Stimulated activated CD8-positive, alpha-beta memory T cell treated with anti-CD3 and anti-CD28 coated beads, Interleukin-2, amount 100 ng/mL, for 1 hour (primary cell): ENCODE measurements at places on chromosomes 13 and 19.

GRCh38 chr19:11485245-11485837 is 4.5 kb upstream of the ELAVL3 start:
- no peak for DNase-seq

DNA sequence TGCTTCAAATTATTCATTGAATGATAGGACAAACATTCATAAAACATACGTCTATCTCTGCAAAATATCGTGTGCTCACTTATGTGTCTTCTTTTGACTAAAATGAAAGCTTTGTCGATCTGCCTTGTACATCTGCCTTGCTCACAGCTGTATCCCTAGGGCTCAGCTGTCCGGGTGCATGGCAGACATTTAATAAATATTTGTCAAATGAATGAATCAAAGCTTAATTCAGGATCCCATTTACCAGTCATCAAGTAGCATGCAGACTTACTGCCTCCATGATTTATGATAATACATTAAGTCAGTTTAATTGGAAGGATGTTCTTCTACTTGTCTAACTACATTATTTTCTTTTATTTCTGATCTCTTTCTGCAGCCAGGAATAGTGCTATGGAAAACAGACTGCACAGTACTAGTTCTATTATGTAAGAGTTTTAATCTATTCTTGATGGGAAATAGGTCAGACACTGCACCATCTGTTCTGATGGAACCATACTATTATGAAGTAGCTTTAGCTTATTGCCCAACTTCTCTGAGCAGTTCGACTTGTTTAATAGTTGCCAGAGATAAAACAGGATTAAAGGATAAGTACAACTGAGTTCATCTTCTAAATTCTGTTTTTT is 13.2 kb downstream of the SLC46A3 start:
- DNase-seq = no peak

- DNase-seq = no peak
Observed at GRCh38 chr19:46732172-46732938, 13.5 kb upstream of the FKRP start.

DNA sequence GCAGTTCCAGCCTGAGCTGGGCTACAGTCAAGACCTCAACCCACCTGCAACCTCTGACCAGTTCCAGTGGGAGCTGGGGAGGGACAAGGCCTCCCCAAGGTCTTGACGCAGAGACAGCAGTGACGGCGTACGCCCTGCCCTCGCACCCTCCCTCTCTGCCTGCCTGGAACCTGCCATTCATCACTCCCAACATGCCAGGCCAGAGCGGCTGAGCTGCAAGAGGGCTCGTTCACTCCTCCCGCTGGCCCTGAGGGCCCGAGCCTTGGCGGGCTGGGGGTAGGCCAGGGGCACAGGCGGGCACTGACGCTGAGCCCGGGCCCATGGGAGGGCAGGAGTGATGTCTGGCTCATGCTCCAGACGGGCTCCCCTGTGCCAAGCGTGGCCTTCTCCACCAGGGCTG is 8.2 kb downstream of the NDUFA11 start:
- no peak for DNase-seq

- DNase-seq = no peak
Observed at GRCh38 chr19:48632692-48633147, 4.5 kb downstream of the DBP start.

GRCh38 chr19:31570718-31571117 is 221.5 kb upstream of the TSHZ3 start:
- no peak for DNase-seq

DNA sequence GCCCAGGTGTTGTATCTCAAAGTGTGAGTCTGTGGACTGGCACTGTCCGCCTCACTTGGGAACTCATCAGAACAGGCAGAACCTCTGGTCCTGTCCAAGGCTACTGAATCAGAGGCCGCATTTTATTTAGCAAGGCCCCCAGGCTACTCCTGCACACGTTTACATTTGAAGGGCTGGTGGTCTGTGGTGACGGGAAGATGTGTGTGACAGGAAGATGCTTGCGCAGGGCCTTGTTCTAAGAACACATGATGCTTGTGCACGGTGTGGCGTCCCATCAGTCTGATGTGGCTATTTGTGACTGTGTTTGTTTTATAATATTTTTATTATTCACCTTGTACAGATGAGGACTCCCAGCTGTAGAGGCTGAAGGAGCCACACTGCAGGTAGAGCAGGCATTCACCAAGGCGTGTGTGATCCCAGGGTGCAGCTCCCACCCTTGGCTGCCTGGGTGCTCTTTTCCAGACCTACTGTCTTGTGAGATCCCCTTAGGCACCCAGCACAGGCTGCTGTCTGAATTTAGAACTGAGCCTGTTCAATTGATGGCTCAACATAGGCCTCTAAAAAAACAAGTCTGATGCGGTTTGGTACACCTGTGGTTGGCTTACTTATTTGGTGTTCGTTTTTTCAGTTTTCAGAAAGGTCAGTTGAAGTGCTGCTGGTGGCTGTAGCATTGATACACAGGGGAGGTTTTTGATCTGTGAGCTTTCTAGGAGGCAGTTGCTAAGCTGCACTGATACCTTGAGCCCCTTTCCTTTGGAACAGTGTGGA is 3.1 kb downstream of the SLC25A15 start:
- no peak for DNase-seq

- no peak for DNase-seq
Observed at GRCh38 chr13:107886118-107886517, 329.2 kb downstream of the LIG4 start.

- peak; percentile 6 for DNase-seq
Observed at GRCh38 chr19:35549174-35549788, 3.9 kb downstream of the TMEM147 start.

DNA sequence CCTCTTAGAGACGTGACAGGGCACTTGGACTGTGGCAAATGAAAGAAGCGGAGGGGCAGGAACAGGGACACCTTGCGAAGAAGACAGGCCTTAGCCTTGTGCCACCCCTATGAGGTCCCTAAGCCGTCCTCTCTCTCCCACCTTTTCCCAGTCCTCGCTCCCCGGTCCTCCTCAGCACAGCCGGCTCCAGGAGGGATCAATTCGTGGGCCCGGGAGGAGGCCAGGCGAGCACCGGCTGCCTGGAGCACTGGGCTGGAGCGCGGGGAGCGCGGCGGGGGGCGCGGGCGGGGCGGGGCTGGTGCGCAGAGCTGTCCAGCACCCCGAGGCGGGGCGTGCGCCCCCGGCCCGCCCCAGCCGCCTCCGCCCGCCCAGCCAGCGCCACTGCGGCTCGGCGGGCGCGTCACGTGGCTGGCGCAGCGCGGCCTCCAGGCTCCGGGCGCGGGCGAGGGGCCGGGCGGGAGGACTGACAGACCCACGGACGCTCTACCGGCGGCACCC is at the start of gene LRP3:
LRP3 (plus strand) TSS at position 466 of the 498 bp plus-strand sequence. CDS start 456 bp downstream, outside the sequence.
- DNase-seq = no peak

DNA sequence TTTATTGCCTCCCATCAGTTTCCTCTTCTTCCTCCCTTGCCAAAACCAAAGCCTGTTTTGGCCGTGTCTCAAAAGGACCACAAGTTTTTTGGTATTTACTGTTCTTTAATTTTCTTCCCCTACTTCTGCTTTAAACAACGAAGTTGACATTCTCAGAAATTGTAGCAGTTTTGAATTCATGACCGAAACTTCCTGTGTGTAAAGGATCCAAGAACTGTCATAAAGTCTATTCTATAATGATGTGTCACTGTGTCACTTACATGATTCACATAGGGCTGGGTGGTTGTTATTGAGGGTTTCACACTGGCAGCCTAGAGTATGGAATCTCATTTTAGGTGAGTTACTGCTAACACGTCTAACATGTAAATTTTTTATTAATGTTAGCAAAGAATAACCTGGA is 741.0 kb upstream of the KLHL1 start:
- DNase-seq = no peak

DNA sequence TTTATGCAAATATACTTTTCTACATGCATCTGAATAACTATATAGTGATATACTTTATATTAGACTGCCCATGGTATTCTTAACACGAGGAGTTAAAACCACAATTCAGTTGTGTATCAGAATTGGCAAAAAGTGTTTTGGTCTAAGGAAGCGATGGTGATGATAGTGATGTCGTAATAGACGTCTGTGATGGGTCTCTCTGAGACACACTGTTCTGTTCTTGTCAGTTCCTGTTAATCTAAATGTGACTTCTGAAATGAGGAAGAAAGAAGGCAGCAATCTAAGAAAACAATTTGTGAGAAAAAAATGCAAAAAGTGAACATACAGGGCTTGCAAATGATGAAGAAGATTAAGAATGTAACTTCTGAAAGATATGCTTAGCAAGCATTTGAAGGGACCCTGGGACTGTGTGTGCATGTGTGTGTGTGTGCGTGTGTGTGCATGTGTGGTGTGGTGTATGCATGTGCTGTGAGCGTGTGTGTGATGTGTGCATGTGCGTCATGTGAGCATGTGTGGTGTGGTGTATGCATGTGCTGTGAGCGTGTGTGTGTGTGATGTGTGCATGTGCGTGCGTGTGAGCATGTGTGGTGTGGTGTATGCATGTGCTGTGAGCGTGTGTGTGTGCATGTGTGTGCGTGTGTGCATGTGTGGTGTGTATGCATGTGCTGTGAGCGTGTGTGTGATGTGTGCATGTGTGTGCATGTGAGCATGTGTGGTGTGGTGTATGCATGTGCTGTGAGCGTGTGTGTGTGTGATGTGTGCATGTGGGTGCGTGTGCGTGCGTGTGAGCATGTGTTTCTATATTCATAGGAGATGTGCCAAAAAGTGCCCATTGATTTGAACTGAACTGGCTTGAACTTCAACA is 131.8 kb downstream of the IRS2 start:
- DNase-seq = no peak

DNA sequence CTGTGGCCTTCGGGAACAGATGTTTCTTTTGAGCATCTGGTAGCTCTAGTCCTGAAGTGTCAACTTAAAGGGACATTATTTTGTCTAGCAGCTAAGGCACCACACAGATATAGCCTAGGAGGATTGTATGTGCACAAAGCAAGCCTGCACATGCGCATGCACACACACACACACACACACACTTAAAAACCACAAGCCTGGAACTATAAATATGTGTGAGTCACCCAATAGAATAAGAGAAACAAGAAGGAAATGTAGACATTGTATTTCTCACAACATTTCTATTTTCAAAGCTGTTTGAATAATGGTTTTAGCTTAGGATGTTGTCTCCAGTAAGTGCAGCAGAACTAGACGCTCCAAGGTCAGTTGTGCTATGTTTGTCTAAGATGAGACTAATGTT is 516.5 kb downstream of the SUCLA2 start:
- no peak for DNase-seq

- no peak for DNase-seq
Observed at GRCh38 chr13:23644126-23644419, 73.9 kb downstream of the TNFRSF19 start.

- no peak for DNase-seq
Observed at GRCh38 chr13:30908416-30908980, 2.4 kb downstream of the MEDAG start.

- DNase-seq = no peak
Observed at GRCh38 chr19:55451965-55452748, 9.1 kb upstream of the SHISA7 start.

GRCh38 chr13:67821606-67822005 is 591.5 kb upstream of the PCDH9 start:
- DNase-seq = no peak

DNA sequence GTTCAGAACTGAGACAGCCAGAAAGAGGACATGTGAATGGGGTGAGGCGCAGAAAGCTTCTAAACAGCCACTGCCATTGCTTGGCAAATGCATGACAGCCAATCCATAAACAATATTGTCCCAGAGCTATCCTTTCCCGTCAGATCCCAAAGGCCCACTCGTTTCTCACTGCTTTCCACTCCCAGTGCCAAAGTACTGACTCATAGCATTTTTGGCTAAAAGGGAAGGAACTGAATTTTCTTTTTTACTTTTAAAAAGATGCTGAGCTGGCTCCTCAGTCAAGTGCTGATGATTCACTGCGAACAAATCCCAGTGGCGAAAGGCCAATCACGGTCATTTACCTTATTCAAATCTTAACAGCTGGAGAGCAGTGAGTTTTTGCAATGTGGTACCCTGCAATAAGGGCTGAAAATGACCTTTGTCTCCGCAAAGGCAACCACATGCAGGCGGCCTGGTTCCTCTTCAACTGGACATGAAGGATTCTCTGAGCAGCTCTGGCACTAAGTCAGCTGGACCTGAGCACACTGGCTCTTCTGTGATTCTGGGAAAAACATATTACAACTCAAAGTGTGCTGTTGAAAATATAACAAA is 151.7 kb downstream of the DCLK1 start:
- DNase-seq = no peak
